Endothelial cell of umbilical vein (primary cell): ENCODE measurements at places on chromosomes 7 and 10.
A peak's percentile ranks its signal among the peaks of the same experiment; 100 is the strongest.

DNA sequence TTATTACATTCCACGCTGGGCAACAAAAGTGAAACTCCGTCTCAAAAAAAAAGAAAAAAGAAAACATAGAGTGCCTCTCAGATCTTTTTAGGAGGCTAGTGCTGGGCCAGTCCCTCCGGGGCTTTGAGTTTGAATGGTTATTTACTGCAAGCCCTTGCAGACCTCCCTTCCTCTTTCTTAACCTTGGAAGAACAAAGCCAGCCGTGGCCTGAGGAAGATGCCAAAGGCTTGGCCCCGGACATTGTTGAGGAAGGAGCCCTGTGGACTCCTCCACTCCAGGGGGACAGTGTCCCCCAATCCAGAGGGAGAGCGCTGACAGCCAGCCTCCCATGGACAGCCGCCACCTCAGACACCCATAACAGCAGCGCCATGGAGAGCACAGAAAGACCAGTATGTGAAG lies 5.0 kb downstream of the TSPAN33 start:
- DNase-seq: no peak

DNA sequence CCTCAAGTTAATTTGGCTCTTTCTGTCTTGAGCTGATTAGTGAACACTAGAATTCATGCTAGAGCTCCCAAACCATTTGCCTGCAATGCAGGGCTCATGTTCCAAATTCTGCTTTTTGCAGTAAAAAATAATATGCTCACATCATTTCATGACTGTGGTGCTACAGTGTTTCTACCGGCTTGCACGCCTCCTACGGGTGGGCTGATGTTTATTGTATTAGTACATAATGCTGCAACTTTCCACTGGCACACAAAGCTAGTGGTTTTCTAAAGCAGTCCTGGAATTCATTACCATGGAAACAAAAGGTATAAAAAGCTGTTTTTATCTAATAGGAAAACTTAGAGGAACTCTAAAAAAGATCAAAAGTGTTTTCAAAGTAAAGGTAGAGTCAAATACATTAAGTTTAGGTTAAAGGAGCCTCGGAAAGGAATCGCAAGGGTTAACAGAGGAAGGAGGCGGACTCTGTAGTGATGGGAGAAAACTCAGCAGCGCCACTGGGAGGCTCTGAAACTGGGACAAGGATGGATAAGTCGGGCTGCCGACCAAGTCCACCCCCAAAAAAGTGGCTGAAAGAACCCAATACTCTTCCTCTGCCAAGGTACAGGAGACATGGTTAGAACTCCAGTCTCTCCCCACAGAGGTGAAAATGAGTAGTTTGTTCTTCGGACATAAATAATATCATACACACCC lies 25.9 kb downstream of the GRM8 start:
- DNase-seq: no peak

DNA sequence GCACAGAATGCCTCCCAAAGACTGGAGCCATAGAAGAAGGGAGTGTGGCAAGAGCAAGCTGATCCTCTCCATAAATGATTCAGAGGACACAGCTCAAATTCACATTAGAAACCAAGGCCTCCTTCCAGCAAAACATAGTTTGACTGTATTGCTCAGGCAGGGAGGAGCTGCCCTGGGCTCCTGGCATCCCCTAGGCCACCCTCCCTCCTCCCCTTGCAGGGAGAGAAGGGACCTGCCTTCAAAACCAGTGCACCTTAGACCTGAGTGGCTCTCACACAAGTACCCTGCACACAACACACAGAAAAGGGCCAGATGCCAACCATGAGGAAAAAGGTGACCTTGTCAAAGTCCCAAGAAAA lies 64.7 kb downstream of the CREB3L2 start:
- no peak for DNase-seq

DNA sequence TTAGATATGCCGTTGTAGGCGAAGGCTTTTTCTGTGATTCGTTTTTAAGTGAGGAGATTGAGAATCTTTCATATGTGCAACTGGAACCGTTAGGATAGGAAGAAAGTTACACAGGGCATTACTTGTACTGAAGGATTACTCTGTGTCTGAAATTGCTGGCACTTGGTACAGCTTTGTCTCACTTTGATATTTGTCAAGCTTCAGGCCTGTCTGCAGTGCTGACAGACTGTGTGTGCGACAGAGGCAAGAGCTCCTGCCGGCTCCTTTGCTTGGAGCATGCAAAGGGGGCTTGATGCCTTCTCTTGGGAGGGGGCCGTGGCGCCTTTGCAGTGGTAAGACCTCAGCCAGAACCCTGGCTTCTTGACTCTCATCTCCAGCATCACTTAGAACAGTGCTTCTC lies 45.8 kb downstream of the CCNY start:
- DNase-seq: no peak

- DNase-seq: no peak
Measured at GRCh38 chr7:44287488-44288380, 37.7 kb downstream of the CAMK2B start.

- no peak for DNase-seq
Measured at GRCh38 chr7:86833360-86833759, 189.7 kb downstream of the GRM3 start.

DNA sequence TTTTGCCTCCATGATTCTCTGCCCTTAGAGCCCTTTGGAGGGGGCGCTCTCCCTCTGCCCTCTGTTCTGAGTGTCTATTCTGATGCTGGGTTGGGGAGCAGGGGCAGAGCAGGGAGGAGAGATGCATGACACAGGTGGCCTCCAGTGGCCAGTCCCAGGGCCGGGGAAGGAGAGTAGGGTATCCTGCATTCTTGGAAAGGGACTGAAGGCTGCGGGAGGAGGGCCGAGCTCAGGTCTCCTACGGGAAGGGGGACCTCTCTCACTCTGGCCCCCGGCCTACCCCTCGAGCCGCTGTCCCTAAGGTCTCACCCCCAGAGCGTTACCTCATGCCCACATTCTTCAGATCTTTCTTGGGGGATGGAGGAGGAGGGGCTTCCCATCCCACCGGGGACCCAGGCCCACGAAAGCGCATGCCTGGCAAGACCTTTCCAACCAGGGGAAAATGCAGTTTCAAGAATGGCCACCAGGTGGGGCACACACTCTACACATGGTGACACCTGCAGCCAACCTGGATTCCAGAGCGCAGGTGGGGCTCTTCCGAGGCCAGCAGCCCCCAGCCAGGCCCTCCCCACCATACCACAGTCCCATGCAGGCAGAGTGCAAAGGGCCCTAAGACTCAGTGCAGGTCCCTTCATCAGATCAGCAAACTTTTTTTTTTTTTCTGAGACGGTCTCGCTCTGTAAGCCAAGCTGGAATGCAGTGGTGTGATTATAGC lies 86.4 kb downstream of the MYL10 start:
- DNase-seq: peak; percentile 48

GRCh38 chr7:146943483-146943882 lies 826.9 kb downstream of the CNTNAP2 start:
- no peak for DNase-seq

DNA sequence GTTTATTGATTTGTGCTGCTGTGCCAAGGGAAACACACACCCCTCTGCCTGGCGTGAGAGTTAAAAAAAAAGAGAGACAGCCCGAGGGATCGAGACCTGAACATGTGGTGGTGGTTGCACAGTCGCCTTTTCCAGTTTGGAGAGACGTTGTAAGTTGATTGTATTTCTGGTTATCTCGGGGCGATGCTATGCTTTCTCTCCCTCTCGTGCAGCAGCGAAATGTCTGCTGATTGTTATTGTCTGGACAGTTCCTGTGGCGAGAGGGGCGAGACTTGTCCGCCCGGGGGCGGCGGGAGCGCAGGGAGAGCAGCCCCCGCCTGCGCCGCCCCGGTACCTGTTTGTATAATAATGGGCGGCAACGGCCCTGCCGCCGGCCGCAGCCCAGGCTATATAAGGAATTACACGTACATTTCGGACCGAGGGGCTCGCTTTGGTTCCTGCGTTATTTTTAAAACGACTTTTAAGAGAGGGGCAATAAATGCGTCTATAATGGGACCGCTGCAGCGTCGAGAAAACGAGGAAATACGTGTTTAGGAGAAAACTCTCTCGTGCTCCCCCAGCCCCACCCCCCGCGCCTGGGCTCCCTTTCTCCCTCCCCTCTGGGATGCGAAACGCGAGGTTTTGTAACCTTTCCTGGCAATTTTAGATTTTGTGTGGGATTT lies 1.7 kb downstream of the ZEB1 start:
- peak; percentile 71 for DNase-seq

DNA sequence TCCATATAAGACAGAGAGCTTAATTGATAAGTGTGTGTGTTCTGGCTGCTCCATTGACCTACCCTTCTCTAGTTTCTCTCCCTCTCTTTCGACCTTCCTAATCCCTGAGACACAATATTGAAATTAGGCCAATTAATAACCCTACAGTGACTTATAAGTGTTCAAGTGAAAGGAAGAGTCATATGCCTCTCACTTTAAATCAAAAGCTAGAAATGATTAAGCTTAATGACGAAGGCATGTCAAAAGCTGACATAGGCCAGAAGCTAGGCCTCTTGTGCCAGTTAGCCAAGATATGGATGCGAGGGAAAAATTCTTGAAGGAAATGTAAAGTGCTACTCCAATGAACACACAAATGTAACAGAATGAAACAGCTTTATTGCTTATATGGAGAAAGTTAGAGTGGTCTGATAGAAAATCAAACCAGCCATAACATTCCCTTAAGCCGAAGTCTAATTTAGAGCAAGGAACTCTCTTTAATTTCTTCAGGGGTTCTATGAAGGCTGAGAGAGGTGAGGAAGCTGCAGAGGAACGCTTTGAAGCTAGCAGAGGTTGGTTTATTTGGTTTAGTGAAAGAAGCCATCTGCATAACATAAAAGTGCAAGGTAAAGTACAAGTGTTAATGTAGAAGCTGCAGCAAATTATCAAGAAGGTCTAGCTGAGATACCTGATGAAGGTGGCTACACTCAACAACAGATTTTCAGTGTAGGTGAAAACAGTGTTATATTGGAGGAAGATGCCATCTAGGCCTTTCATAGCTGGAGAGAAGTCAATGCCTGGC lies 53.8 kb downstream of the ST7 start:
- no peak for DNase-seq

DNA sequence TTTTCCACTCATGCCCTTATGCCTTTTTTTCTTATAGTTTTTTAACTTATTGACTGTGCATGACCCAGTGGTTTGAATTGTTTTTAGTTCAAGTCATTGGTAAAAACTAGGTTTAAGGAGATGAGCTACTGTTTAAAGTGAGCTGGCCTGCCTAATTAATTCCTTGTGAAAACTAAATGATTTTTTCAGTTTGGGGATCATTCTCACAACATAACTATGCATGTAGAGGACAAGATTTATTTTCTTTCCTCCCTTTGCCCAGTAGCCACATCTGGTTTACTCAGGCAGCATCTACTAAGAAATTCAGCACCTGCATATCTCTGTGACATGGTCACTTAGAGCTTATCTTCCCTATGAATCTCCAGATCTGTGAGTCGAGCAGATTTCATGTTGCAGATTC lies 1.7 kb downstream of the ADO start:
- DNase-seq: no peak

DNA sequence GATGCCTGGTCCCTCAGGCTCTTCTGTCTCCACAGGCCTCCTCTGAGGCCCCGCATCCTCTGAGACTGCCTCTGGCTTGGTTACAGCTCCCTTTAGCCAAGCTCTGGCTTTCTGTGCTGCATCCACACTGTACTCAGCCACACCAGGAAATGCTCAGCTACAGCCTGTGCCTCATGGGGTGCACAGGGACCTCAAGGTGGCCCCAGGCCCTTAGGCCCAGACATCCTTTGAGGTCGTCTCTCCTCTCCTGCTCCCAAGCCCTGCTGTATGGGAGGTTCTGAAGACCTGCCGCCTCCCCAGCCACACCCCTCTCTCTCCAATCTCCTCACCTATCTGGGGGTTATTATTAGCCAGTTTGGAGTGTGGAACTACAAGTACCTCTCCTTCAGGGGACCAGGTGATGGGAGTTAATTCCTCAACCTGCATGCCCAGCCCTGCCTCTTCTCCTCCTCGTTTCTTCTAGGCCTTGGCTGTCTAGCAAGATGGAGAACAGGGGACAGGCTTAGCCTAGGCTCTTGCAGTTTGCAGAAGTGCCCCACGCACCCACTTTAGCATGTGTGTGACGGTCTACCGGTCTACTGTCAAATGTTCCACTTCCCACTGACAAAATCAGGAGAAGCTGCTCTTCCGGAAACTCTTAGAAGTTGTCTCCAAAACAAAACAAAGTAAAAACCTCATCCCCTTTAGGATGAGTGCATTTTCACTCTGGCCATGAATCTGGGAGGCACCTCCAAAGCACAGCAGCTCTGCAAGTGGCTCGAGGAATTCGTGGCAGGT lies 64.0 kb upstream of the WAC start:
- no peak for DNase-seq

DNA sequence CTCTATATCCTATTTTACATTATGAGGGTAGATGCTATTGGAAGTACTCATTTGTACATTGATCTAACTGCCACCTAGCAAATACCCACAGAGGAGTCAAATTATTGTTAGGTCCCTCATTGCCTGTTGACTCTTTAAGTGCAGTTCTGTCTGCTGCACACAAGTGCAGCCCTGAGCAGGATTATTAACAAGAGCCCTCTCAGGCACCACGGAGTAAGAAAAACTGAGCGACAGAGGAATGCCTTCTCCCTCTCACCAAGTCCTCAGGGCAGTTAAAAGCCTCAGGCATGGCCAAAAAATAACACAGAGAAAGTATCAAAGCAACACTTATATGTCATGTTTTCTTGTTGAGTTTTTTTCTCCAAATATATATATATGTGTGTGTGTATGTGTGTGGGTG lies 340.0 kb upstream of the NRG3 start:
- no peak for DNase-seq

DNA sequence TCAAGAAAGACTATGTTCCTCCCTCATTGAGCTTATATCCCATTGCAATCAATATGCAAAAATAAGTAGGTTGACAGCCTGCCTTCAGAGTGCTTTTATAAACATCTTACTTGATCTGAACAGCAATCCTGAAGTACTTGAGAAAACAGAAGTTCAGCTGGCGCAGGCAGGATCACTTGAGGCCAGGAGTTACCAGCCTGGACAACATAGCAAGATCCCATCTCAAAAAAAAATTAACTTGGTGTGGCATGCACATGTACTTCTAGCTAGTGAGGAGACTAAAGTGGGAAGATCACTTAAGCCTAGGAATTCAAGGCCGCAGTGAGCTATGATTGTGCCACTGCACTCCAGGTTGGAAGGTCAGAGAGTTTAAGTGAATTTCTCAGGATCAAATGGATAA lies 30.1 kb downstream of the LUC7L2 start:
- no peak for DNase-seq

DNA sequence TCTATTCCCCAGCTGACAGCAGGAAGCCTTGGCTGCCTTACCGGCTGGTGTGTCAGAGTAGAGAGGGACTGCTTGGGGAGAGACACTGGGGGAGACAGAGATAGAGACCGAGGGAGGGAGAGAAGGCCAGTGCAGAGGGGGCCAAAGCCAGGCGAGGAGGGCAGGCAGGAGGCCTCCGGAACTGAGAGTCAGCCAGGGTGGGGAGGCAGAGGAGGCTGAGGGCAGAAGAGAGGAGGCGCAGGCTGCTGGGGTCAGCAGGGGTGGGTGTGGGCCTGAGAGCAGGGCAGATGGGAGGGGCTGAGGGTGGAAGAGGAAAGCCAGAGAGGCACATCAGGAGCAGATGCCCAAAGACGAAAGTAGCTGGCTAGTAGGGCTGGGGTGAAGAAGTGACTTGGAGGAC lies 57.2 kb upstream of the PAX2 start:
- no peak for DNase-seq
